ENCODE measurements at places on chromosomes 6 and 20.

DNA sequence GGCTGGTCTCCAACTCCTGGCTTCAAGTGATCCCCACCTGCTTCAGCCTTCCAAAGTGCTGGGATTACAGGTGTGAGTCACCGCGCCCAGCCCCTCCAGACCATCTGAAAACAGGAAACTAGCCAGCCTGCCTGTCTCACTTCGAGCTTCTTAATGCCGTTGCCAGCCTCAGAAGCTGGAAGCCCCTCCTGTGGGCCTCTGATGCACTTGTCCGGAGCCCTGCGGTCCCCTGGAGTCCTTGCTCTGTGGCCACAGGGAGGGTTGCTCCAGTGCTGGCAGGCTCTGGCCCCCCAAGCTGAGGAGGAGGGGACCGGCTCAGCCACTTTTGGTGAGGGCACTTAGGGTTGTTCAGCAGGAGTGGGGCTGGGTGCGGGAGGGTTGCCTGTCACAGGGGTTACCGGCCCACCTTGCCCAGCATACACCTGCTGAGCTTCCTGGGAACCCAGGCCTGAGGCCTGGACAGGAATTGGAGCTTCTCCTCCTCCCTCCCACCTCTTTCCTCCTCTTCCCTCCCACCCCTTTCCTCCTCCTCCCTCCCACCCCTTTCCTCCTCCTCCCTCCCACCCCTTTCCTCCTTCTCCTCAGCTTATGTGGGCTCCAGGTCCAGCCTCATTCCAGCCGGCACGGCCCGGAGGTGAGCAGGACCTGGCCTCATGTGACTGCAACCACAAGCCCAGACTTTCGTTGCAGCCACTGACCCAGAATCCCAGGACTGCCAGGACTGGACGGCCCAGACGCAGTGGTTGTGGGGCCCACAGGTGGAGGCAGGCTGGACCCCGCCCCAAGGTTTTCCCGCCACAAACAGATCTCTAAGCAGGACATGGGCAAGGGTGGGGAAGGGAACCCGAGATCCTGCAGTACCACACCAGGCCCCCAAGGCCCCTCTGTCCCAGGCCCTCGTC lies 9.4 kb upstream of the BIRC7 start:
- DNase-seq: no peak

- DNase-seq: no peak
Measured at GRCh38 chr6:15845492-15845891, 182.7 kb upstream of the DTNBP1 start.

DNA sequence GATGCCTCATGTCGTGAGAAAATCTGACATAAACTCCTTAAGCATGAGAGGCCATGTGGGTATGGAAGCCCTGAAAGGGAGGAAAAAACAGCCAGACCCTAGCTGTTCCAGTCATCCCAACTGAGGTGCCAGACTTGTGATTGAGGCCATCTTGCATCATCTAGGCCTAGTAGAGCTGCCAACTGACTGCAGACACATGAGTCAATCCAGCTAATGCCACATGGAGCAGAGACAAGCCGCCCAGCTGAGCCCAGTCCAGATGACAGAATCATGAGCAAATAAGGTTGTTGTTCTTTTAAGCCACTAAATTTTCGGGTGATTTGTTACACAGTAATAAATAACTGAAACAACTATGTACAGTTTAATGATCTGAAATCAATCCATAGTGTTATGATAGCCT lies 680.9 kb downstream of the MAFB start:
- DNase-seq: no peak

DNA sequence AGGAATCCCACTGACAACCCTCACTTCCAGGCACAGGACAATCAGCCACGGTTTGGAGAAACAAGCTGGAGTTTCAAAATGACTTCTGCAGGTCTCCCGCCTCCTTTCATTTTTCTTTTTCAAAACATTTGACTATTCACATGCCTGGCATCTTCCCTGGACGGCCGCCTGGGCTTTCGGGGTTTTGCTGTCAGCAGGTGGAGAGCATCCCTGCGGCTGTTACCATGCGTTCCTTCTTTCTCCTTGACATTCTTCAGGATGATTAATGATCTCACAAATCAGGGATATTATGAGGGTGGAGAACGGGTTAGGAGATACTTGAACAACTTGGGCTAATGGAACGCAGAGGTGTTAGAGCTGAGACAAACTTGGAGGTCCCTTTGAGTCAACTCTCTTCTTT lies 60.9 kb downstream of the RAMACL start:
- DNase-seq: no peak

DNA sequence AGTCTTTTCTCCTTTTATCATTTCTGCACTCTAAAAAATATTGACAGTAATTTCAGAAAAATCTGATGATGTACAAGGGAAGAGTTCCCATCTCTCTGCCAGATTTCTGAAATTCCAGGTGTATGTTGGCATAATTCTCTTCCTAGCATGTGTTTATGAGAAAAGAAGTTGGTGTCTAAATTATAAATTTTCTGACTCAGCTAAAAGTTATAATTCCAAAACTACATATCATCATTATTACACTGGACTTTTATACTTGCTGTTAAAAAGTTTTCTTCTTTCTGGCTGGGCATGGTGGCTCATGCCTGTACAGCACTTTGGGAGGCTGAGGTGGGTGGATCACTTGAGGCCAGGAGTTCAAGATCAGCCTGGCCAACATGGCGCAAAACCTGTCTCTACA lies 135.7 kb upstream of the SAMD5 start:
- DNase-seq: no peak

- peak; percentile 84 for DNase-seq
Measured at GRCh38 chr6:139030228-139030963, 1.9 kb downstream of the ABRACL start.

DNA sequence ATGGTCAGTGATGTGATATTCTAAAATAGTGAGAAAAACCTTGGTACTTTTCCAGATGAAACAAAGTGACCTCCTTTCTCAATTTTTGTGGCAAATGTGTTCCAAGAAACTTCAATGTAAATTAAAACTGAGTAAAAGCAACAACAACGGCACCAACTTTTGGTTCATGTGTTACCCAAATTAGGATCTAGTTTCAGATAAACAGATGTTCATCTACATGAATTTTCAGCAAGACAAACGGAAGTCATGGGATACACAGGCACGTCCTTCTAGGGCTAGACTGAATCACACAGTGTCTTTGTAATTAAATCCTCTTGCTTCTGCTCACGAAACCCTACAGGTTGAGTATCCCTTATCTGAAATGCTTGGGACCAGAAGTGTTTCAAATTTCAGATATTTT lies 915.2 kb downstream of the TFAP2A start:
- DNase-seq: no peak
